ENCODE measurements at places on chromosomes 16 and 17.

- DNase-seq: peak; percentile 20
Observed at GRCh38 chr17:36675250-36675649, 73.9 kb downstream of the MRM1 start.

DNA sequence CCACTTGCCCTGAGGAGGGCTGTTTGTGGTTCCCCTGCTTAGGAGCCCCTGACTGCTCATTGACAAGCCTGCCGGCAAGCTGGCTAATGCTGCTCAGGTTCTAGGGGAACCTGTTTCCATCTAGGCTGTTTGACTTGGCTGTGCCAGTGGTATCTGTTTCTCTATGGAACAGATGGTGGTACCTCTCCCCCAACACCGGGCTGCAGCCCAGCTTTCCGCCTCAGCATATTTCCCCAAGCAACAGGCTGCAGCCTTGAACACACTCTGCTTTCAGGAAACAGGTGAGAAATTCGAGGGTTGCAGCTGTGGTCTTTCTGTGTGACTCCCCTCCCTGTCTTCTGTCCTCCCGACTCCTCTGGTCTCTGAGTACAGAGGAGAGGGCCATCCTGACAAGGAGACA, 132.3 kb downstream of the TMEM132E start:
- no peak for DNase-seq

- no peak for DNase-seq
Observed at GRCh38 chr17:14317383-14317782, 16.5 kb downstream of the HS3ST3B1 start.

GRCh38 chr16:24543949-24544348, 4.6 kb downstream of the RBBP6 start:
- no peak for DNase-seq

DNA sequence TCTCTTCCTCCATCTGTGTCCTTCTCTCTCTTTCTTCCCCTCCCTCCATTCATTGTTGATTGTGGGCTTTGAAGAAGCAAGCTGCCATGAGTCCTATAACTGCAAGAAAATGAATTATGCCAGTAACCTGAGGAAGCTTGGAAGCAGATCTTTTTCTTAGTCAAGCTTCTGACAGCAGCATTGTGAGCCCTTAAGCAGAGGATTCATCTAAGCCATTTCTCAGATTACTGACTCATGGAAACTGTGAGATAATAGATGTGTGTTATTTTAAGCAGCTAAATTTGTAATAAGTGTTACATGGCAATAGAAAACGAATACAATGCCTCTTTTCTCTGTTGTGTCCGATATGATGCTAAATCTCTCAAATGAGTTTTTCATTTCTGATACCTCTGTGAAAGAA, 1109.7 kb downstream of the CDH11 start:
- no peak for DNase-seq

DNA sequence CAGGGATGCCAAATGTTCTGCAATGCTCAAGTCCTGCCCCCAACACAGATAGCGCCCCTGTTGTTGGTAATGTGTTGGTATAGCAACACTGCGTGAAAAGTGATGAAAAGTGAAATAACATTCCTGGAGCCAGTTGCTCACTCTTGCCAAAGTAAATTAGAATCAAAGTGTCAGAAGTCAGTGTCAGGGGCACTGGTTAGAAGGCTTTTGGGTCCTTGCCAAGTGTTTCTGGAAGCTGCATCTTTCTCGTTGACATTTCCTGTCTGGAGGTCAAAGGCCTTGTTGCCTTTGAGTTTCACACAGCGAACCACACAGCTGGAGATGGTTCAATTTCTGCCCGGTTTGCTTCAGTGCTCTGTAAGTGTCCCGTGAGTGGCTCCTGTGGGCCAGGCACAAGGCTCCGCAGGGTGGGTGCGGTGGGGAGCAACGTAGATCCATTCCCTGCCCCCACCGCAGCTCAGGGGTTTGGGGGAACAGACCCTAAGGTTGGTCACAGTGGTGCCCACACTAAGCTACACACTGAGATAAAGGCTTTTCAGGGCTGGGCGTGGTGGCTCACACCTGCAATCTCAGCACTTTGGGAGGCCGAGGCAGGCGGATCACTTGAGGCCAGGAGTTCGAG, 3.6 kb upstream of the SLC16A5 start:
- no peak for DNase-seq

DNA sequence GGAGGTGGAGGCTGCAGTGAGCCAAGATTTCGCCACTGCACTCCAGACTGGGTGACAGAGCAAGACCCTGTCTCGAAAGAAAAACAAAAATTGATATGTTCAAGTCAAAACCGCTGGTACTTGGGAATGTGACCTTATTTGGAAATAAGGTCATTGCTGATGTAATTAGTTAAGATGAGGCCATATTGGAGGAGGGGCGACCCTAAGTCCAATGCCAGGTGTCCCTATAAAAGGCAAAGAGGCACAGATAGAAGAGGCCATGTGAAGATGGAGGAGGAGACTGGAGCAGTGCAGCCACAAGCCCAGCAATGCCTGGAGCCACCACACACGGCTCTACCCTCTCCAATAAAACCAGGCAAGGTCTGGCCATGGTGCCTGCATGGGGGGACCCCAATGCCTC, 50.8 kb upstream of the JPH3 start:
- no peak for DNase-seq

- DNase-seq: no peak
Observed at GRCh38 chr17:75614006-75614405, 19.2 kb upstream of the SMIM5 start.
